ENCODE measurements at places on chromosomes 6 and 20.

GRCh38 chr6:100461278-100461916 lies 3.3 kb downstream of the SIM1 start:
- DNase-seq: no peak

DNA sequence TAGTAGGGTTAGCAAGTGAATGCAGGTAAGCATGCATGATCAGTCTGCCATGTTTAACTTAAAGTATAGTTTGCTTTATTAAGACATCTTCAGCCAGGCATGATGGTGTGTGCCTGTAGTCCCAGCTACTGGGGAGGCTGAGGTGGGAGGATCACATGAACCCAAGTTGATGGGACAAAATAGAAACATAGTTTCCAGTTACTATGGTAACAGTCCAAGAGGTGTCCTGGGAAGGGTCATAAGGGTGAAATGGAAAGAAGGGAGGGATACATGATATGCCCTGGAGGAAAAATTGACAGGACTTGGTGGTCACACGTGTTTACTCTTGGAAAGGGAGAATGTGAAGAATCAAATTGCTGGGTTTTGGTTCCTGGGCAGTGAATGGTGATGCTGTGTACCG lies 139.6 kb downstream of the SULF2 start:
- DNase-seq: no peak

DNA sequence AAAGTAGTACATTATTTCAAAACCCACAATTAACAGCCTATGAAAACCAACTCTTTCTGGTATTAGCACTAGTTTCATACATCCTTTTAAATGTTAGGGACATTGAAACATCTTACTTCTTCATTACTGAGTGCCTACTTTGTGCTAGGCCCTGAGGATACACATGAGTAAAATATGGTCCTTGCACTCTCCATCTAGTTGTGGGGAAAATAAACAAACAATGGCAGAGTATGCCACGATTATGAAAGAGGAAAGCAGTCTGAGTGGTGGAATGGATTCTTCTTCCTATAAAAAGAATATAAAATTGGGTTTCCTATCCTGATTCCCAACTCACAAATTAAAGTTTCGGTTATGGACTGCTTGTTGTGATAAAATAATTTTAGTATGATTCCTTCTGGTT lies 84.9 kb downstream of the ATXN1 start:
- DNase-seq: no peak

DNA sequence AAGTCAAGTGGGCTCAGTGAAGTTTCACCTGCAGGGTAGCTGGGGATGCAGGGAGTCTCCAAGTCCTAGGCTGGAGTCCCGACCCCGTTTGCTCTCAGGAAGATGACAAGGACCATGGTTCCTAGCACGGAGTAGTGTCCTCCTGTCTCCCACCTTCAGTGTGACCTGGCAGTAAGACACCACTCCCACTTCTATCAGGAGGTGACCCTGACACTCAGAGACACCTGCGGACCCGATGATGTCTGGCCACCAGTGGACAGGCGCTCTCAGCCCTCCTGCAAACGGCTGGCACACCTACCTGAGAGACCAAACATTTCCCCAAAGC lies 1.1 kb downstream of the SOD2 start:
- no peak for DNase-seq

GRCh38 chr6:2809015-2809414 lies 32.6 kb downstream of the SERPINB1 start:
- DNase-seq: no peak

DNA sequence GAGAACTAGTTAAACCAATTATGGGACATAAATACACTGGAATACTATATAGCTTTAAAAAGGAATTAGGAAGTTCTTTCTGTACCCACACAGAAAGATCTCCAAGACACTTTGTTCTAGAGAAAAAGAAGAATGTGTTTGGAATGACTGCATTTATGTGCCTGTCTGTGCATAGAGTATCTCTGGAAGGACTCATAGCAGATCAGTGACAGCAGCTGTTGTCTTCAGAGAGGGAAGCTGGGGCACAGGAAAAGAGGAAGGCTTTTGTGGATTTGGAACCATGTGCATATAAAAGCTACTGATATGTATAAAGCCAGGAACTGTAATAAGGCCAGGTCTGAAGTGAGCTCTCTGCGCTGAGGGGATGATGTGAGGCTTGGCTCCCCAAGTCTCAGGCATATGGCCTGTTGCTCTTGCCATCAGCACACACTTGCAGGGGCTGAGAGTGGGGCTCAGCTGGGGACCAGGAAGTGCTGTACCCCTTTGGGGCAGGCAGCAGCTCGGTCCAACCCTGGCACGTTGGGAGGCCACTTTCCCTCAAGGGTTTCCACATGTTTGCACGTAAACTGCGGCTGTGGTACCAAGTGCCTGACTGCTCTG lies 31.8 kb upstream of the CCDC167 start:
- no peak for DNase-seq

All from vagina (tissue), 2 donors.